ENCODE measurements at places on chromosomes 4 and X.

DNA sequence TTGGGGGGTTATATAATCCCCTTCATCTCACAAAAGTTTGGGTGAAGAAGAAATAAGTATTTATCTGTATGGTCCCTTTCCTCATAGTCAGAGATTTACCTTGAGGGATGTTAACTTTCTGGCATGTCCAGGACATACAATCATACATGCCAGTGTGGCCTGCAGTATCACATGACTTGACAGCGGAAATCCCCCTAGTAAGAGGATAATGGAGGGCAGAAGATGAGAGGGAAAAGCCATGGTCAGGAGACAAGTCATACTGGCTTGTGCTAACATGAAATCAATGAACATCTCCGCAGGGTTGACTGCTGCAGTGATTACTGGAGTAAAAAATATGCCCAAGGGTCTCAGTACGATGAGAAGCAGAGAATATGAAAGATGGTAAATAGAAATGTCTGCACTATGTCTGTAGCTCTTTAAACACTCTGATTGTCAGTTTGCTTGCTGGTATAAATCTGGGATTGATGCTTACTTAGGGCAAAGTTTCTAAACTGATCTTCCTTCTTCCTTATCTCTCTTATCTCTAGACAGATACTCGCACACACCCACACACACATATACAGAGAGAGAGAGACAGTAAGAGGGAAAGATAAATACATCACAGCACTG lies 1385.6 kb upstream of the ADGRL3 start:
- DNase-seq: no peak

- no peak for DNase-seq
Observed at GRCh38 chr4:25509646-25510045, 132.6 kb downstream of the ANAPC4 start.

DNA sequence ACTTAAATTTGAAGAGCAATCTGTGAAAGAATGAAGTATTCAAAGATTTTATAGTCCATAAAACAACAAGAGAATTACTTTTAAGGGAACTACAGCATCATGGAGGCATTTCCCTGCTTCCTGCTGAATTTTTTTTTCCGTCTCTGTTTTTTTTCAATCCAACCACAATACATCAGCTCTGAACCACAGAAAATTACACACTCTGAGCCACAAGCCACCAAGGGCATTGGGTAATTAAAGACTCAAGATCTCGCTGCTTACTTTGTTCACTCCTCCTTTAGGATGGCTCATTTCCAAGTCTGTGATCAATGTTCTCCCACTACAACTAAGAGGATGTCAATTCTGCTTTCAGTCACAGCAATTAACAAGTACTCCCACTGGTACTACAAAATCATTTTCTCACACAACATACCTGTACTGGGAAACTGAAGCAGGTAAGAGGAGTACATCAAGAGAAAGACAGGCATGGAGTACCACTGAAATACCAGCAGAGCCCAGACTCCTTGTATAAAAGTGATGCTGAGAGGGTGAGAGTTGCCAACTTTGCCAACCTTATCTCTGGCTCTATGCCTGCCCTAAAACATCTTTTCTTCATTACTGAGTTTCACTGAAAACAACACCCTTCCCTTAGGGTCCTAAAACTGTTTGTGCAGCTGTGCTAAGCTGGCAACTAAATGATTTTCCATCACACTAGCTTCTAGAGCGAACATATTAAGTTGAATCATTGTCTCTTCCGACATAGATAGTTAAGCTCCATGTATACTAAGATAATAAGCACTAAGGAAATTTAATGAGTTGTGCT lies 105.8 kb upstream of the MAGEB18 start:
- DNase-seq: no peak

DNA sequence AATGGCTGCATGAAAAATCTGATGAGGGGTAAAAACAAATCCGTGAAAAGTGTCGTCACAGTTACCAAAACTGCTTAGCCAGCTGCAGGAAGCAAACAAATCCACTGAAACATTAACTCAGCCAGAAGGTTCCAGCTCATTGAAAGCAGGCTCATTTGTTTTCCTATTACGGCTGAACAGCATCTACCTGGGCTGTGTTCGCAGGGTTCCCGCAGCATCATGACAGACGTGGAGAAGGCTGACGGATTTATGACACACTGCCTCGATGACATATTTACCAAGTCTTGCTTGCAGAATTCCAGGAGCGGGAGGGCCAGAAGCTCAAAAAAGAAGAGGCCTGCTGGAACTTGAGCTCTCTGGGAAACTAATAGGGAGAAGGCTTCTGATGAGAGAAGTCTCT lies 781.1 kb downstream of the RAB28 start:
- no peak for DNase-seq

GRCh38 chr4:40299811-40300292 lies 35.3 kb upstream of the CHRNA9 start:
- DNase-seq: no peak

- no peak for DNase-seq
Observed at GRCh38 chrX:153651540-153652079, 4.6 kb downstream of the DUSP9 start.

DNA sequence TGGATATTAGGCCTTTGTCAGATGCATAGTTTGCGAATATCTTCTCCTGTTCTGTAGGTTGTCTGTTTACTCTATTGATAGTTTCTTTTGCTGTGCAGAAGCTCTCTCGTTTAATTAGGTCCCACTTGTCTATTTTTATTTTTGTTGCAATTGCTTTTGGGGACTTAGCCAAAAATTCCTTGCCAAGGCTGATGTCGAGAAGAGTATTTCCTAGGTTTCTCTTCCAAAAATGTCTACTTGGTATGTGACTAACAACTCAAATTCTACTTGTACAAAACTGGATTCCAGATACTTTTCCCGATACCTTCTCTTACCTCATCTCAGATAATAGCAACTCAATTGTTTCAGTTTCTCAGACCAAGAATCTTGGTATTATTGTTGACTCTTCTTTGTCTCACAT lies 142.4 kb upstream of the GLRA2 start:
- DNase-seq: no peak

DNA sequence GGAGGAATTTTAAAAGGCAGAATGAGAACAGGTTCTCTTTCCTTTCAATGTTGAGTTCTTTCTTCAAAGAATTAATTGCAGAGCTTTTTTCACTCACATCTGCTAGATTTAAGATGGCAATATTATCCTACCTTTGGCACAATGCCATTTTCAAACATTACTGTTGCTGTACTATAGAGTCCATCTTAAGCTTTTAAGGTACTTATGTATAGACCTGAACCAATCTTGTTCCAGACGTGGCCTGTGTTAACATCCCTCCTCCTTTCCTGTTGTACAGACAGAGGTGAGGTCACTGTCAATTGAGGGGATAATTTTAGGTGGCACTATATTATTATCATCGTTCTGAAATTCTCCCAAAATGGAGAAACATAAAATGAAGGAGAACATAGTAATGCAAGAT lies 53.0 kb upstream of the MYOZ2 start:
- no peak for DNase-seq

DNA sequence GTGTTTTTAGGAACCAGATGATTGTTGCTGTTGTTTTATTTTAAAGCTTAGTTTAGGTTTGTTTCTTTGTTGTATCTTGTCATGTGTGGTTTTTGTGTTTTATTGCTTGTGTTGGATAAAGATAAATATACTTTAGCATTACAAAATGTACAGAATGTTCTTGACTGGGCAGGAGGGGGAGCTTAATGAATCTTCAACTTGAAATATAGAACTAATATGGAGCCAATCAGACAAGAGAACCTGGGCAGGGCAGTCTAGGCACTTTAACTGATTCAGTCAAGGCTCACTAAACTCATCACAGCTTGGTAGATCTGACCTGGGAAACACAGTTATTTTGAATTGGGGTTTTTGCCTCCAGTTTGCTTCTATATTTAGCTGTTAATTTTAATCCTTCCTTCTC lies 304.2 kb downstream of the ARHGAP24 start:
- DNase-seq: no peak

- no peak for DNase-seq
Observed at GRCh38 chrX:106707771-106708454, 18.6 kb upstream of the RNF128 start.

- DNase-seq: no peak
Observed at GRCh38 chr4:122701965-122702364, 30.5 kb upstream of the BBS12 start.

GRCh38 chr4:168857546-168858314 lies 152.3 kb downstream of the CBR4 start:
- no peak for DNase-seq

- no peak for DNase-seq
Observed at GRCh38 chrX:139834879-139835278, 98.0 kb downstream of the ATP11C start.

GRCh38 chr4:47715716-47716416 lies 122.0 kb downstream of the CORIN start:
- no peak for DNase-seq

GRCh38 chr4:64584125-64584524 lies 174.9 kb upstream of the TECRL start:
- DNase-seq: no peak

GRCh38 chr4:94131212-94131611 lies 76.5 kb upstream of the SMARCAD1 start:
- DNase-seq: no peak

DNA sequence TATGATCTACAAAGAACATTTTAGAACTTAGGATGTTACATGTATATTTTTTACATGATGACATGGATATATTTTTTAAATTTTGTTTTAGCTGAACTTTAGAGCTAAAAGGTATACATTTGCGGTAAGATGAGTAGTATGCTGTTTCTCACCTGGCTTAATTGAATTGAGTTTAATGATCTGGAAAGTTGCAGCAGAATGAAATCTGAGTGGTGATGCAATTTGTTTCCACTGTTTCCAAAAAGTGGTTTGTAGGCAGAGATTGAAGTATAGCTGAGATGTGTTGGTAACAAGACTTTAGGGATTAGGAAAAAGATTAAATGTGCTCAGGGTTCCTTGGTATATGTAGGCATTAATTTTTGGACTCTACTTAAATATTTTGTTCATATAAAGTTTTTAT lies 68.1 kb downstream of the HPF1 start:
- DNase-seq: no peak

DNA sequence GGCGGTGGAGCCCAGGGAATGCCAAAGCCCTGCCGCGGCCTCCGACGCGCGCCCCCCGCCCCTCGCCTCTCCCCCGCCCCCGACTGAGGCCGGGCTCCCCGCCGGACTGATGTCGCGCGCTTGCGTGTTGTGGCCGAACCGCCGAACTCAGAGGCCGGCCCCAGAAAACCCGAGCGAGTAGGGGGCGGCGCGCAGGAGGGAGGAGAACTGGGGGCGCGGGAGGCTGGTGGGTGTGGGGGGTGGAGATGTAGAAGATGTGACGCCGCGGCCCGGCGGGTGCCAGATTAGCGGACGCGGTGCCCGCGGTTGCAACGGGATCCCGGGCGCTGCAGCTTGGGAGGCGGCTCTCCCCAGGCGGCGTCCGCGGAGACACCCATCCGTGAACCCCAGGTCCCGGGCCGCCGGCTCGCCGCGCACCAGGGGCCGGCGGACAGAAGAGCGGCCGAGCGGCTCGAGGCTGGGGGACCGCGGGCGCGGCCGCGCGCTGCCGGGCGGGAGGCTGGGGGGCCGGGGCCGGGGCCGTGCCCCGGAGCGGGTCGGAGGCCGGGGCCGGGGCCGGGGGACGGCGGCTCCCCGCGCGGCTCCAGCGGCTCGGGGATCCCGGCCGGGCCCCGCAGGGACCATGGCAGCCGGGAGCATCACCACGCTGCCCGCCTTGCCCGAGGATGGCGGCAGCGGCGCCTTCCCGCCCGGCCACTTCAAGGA lies at the start of gene FGF2:
FGF2 (plus strand) TSS at position 279 of the 705 bp plus-strand sequence; CDS start at position 623, 344 bp downstream.
- DNase-seq: no peak

- DNase-seq: no peak
Observed at GRCh38 chr4:7536876-7537275, 102.1 kb upstream of the PSAPL1 start.

- DNase-seq: no peak
Observed at GRCh38 chrX:119145241-119145653, 17.6 kb upstream of the KIAA1210 start.

- no peak for DNase-seq
Observed at GRCh38 chr4:42543762-42544161, 113.1 kb downstream of the ATP8A1 start.

- DNase-seq: no peak
Observed at GRCh38 chrX:153465691-153466380, 4.5 kb downstream of the HAUS7 start.

DNA sequence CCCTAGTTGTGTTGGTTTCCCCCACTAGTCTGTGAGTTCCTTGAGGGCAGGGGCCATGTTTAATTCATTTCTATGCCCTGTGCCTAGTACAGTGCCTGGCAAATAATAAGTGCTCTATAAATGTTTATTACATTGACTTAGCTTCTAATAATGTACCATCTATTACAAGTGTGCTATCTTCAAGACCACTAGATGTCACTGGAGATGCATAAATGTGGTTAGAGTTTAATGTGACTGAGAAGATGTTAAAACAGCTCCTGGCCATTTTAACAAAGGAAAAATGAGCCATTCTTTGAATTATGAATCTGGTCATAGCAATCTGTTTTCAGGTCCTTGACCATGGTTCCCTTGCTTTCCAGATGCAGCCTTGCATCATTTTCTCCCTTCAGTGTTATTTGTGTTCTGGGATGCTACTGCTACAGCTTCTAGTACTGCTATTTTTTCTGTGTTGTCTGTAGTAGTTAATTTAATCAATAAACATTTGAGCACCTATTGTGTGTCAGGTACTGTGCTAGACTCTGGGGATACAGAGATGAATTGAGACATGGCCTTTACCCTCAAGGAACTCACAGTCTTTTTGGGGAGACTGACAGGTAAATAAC lies 43.2 kb downstream of the SLC9A6 start:
- DNase-seq: no peak

GRCh38 chr4:186104114-186104889 lies at the start of gene FAM149A:
FAM149A (plus strand) TSS chr4:186104704.
- DNase-seq: no peak

GRCh38 chr4:53961351-53961750 lies 103.1 kb downstream of the CHIC2 start:
- no peak for DNase-seq

DNA sequence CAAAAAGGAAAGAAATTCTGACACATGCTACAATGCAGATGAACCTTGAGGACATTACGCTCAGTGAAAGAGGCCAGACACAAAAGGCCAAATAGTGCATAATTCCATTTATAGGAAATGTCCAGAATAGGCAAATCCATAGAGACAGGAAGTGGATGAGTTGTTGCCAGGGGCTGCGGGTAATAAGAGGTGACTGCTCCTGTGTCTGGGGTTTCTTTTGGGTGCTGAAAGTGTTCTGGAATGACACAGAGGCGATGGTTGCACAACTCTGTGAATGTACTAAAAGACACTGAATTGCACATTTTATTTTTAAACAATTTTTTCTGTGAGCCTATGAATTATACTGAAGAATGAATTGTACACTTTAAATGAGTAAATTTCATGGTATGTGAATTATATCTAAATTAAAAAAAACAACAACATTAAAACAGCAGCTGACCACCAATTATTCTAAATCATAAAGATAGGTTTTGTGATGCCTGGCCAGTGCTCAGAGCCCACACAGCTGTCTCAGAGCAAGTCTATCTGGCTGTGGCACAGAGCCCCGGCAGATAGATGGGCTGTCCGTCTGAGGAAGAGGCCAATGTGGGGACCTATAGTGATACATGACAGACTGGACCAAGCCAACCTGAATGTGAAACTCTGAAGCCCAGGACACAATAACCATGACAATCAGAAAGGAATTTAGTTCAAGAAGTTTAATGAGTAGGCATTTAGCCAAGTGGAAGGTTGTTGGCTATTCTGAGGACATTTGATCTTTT lies 23.5 kb upstream of the IRAK1 start:
- no peak for DNase-seq

GRCh38 chr4:7387925-7388324 lies 46.8 kb downstream of the PSAPL1 start:
- DNase-seq: no peak

- no peak for DNase-seq
Observed at GRCh38 chrX:40174001-40174853, 76.5 kb upstream of the BCOR start.

Measured in activated CD8-positive, alpha-beta memory T cell treated with anti-CD3 and anti-CD28 coated beads for 1 hour (primary cell).